ENCODE measurements at places on chromosomes 2 and 18. TPM values are rescaled to one million over a fixed set of nuclear protein-coding genes. Genes with fewer than 3 reads are reported as not detected.

The SP140L gene
- 18.6 TPM for total RNA-seq

The SPEG gene
- 3.2 TPM for total RNA-seq

The YWHAQ gene
- total RNA-seq: 246 TPM

The CGREF1 gene
- 3.7 TPM for total RNA-seq

The G6PC2 gene
- 0.29 TPM for total RNA-seq

The XIRP2 gene
- total RNA-seq: not detected

The SLC8A1 gene
- total RNA-seq: 2.0 TPM

The KCNK3 gene
- total RNA-seq: 4.8 TPM

The CCDC74B gene
- 35.1 TPM for total RNA-seq

The OTOS gene
- 62.8 TPM for total RNA-seq

The CTNNA2 gene
- not detected for total RNA-seq

The NLRC4 gene
- 0.33 TPM for total RNA-seq

DNA sequence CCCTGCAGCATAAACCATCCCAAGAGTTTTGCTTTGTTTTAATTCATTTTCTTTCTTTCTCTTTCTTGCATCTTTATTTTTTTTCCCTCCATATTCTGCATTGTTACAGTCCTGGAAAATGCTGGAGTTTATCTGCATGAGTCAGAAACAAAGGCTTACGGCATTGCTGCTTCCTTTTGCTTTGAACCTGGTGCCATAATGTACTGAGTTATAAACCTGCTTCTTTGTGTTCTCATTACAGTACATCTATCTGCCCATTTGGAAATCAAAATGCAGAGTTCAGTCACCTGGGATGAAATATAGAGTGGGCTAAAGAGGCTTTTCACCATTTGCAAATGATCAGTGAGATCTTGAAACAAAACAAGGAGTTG lies 1009.2 kb upstream of the FANCL start:
- no peaks in the 10 kb centered on the region for H3K4me1 ChIP-seq
- no peak overlapping the region for H3K4me3 ChIP-seq
- no peaks in the 10 kb centered on the region for H3K27me3 ChIP-seq

DNA sequence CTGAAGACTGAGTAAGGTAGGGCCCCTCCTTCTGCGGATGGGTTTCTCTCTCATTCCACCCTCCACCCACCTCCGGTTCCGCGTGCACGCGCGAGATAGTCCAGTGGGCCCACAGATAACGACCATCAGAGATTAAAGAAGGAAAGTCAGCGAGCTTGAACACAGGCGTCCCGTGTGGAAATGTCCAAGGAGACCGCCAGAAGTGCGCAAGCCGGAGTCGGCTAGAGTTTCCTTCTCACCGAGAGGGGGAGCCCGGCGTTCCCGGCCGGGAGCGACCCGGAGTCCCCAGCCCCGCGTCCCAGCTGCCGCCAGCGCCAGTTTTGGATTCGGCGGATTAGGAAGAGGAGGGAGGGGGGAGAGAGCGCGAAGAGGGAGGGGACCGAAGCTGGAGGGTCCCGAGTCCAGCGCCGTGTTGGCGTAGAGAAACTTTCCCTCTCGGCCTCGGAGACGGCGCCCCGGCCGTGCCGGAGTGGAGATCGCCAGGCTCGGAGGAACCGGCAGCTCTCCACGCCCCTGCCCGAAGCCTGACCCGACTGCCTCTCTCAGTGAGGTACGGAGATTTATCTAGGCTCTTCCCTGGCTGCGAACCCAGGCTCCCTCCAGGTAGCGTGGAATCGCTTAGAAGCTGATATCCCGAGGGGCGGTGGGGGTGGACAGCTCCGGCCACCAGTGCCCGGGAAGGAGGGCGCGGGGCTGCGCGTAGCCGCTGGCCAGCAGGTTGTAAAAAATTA lies at the start of gene GULP1:
TSS of gene GULP1 (plus strand) at position 258 of the 731 bp plus-strand sequence. CDS start 185,829 bp downstream, outside the sequence.
- H3K4me3 ChIP-seq: peak within 1 kb of the TSS; percentile 77
- peak; percentile 81 for DNase-seq
- no peaks in the 10 kb centered on the region for H3K27me3 ChIP-seq
- no peaks in the 10 kb centered on the region for H3K36me3 ChIP-seq
- peaks cover 13% of the 10 kb centered on the region for H3K4me1 ChIP-seq

DNA sequence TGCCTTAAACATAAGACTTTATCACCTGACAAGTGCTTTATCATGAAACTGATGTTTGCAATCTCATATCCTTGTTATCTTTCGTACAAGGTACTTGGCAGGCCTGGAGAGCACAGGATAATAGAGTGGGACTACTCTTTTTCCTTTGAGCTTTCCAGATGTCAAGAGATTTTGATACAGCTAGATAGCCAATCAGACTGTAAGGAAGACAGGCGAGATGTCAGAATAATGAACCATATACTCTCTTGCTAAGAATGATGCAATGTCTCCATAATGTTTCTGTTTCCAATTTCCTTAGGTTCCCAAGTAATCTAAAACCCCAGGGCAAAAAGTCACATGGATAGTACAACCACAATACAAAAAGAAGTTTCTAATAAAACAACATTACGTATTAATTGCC lies 313.1 kb downstream of the PDE11A start:
- DNase-seq: no peak
- H3K4me3 ChIP-seq: no peak overlapping the region
- no peaks in the 10 kb centered on the region for H3K27me3 ChIP-seq

DNA sequence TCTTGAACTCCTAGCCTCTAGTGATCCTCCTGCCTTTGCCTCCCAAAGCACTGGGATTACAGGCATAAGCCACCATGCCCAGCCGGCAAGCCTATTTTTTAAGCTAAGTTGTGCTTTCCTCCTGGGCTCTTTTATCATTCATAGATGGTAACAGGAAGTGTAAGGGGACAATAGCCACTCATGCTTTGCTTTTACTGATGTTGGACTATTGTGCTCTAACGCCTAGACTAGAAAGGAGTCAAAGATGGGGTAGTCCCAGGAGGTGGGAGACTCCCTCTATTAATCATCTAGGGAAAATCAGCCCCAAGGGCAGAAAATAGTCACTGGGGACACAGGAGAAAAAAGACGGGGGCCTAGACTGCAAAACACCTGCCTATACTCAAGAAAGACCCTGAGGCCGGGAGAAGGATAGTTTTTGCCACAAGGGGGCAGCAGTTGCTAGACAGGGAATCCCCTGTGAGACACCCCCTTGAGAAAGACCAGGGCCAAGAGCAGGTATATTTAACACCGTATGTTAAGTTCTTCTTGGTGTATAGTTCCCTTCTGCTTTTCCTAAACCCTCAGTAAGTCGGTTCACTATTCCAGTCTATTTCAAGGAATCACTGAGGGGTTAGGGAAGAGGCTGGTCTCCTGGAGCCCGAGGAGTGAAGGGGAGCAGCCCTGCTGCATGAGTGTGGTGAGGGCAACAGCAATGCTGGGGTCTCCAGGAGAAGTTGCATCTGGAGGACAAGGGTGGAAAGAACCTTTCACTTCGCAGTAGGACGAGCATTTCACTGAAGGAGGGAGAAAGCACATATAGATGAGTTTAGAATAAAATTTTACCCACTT lies 2.1 kb upstream of the CXCR1 start:
- peak; percentile 53 for DNase-seq
- no peaks in the 10 kb centered on the region for H3K4me1 ChIP-seq
- no peak overlapping the region for H3K4me3 ChIP-seq
- H3K36me3 ChIP-seq: no peaks in the 10 kb centered on the region

GRCh38 chr2:187679454-187679853 lies 125.2 kb upstream of the TFPI start:
- no peaks in the 10 kb centered on the region for H3K36me3 ChIP-seq
- H3K4me1 ChIP-seq: no peaks in the 10 kb centered on the region
- no peak overlapping the region for H3K4me3 ChIP-seq
- no peak for DNase-seq
- no peak overlapping the region for H3K27ac ChIP-seq

GRCh38 chr2:173043476-173043875 lies 32.2 kb upstream of the MAP3K20 start:
- no peak overlapping the region for H3K4me3 ChIP-seq
- H3K27ac ChIP-seq: no peak overlapping the region
- DNase-seq: no peak
- no peaks in the 10 kb centered on the region for H3K27me3 ChIP-seq
- no peaks in the 10 kb centered on the region for H3K36me3 ChIP-seq
- H3K4me1 ChIP-seq: no peaks in the 10 kb centered on the region

- H3K4me1 ChIP-seq: peaks cover 16% of the 10 kb centered on the region
- no peaks in the 10 kb centered on the region for H3K36me3 ChIP-seq
- H3K27me3 ChIP-seq: no peaks in the 10 kb centered on the region
- H3K27ac ChIP-seq: peak overlapping the region; percentile 56
- peak; percentile 70 for DNase-seq
- H3K4me3 ChIP-seq: no peak overlapping the region
These were observed 514.9 kb downstream of the PTPRM start for GRCh38 chr18:8081872-8082553.

DNA sequence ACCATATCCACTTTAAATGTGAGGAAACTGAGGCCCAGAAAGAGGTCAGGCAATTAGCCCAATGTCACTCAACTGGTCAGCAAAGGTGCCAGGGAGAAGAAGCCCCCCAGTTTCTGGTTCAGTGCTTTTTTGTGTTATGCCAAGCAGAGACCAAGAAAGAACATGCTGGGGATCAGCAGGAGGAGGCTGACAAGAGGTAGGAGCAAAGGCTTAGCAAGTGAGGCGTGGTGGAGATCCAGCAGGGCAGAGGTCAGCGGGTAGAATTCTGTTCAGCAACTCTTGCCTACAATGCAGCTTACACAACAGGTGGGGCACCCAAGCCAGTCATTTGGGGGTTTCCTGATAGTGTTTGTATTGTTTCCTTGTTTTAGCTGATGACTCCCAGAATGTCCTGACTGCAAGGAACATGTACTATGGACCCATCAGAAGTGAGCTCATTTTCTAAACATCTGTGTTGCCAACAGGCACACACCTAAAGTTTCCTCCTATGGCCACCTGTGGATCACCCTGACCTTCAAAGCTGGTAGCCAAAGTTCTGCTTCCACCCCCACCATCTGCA lies 28.2 kb downstream of the LPIN2 start:
- no peaks in the 10 kb centered on the region for H3K27me3 ChIP-seq
- peaks cover 49% of the 10 kb centered on the region for H3K4me1 ChIP-seq
- no peaks in the 10 kb centered on the region for H3K36me3 ChIP-seq
- DNase-seq: no peak
- peak overlapping the region; percentile 26 for H3K27ac ChIP-seq

GRCh38 chr2:32553829-32554432 lies 73.9 kb upstream of the TTC27 start:
- H3K4me1 ChIP-seq: no peaks in the 10 kb centered on the region
- no peaks in the 10 kb centered on the region for H3K36me3 ChIP-seq
- H3K4me3 ChIP-seq: no peak overlapping the region
- H3K27ac ChIP-seq: no peak overlapping the region

DNA sequence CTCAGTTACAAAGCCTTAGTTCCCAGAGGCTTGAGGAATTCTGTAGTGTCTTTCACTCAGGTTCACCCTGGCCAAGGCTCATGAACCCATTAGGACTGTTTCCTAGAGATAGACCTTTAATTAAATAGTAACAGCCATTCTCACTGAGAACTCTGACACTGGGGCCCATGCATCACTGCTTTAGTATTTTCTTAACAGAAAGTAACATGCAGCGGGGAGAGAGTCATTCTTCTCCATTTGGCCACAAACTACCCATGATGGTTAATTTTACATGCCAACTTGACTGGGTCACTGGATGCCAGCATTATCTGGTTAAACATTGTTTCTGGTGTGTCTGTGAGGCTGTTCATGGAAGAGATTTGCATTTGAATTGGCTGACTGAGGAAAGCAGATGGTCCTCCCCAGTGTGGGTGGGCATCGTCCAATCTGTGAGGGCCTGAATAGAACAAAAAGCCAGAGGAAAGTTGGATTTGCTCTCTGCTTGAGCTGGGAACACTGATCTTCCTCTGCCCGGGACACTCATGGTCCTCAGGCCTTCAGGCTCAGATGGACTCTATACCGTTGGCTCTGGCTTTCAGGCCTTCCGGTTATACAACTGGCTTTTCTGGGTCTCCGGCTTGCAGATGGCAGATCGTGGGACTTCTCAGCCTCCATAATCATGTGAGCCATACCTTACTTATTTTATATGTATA lies 5.6 kb upstream of the CPLX4 start:
- H3K4me3 ChIP-seq: no peak overlapping the region
- no peaks in the 10 kb centered on the region for H3K4me1 ChIP-seq
- H3K27ac ChIP-seq: no peak overlapping the region

DNA sequence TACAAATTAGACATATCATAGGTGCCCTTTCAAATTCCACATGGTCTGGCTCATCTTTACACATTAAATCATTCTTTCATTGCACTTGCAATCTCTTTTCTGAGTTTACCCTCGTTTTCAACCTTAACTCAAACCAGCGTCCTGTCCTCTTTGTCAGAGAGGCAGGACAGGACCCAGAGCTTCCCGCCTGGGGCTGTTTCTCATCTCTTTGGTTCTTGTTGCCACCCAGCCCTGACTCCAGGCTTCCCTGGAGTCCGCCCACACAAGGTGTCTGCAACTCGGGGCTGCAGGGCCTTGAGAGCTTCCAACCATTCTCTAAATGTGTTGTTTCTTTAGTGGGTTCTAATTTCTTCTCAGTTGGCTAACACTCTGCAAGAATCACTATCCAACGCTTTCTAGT lies 24.4 kb downstream of the RBMS1 start:
- peaks cover 20% of the 10 kb centered on the region for H3K4me1 ChIP-seq
- no peak overlapping the region for H3K27ac ChIP-seq
- no peak for DNase-seq
- no peaks in the 10 kb centered on the region for H3K36me3 ChIP-seq
- H3K4me3 ChIP-seq: no peak overlapping the region

GRCh38 chr2:36404318-36404717 lies 48.7 kb downstream of the CRIM1 start:
- no peaks in the 10 kb centered on the region for H3K27me3 ChIP-seq
- DNase-seq: no peak
- no peak overlapping the region for H3K27ac ChIP-seq
- no peak overlapping the region for H3K4me3 ChIP-seq

DNA sequence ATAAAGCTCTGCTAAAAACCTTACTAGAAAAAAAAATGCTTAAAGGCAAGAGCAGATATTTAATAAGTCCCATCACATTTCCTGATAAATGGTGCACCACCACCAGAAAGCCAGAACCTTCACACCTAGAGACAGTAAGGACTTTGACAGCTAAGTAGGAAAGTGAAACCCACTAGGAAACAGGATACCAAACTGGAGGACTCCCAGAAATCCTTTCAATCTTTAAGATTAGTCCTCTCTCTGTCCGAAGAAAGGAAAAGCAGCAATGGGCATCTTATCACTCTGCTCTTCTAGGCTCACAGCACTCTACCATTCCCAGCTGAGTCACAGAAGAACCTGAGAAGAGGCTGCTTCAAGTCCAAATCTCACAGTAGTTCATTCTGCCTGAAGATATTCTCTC lies 3.7 kb downstream of the DYM start:
- no peak for DNase-seq
- no peaks in the 10 kb centered on the region for H3K36me3 ChIP-seq
- no peak overlapping the region for H3K27ac ChIP-seq
- peaks cover 12% of the 10 kb centered on the region for H3K4me1 ChIP-seq
- H3K27me3 ChIP-seq: no peaks in the 10 kb centered on the region

DNA sequence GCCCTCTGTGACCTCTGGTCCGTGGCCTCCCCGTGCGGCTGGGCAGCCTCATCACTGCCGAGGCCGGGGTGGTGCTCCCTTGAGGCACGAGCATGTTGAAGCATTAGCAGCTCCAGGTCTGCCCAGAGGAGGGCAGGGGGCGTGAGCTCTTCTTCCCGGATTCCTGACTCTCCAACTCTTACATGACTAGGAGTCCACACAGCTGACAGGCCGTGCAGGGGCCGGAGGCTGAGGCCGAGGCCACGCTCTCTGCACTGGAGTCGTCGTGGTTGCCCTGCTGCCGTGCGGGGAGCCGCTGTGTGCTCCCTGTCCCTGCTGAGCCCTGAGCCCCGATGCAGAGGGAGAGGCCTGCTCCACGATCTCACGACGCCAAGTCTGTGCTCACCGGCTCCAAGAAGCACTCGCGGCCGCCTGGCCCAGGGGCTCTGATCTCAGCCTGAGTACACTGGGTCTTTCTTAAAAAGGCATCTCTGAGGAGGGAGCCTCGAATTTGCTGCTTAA lies 19.4 kb upstream of the KCNG2 start:
- H3K4me3 ChIP-seq: no peak overlapping the region
- DNase-seq: no peak

Data from thyroid gland (tissue), 4 donors.